ENCODE measurements at places on chromosomes 4 and X.

DNA sequence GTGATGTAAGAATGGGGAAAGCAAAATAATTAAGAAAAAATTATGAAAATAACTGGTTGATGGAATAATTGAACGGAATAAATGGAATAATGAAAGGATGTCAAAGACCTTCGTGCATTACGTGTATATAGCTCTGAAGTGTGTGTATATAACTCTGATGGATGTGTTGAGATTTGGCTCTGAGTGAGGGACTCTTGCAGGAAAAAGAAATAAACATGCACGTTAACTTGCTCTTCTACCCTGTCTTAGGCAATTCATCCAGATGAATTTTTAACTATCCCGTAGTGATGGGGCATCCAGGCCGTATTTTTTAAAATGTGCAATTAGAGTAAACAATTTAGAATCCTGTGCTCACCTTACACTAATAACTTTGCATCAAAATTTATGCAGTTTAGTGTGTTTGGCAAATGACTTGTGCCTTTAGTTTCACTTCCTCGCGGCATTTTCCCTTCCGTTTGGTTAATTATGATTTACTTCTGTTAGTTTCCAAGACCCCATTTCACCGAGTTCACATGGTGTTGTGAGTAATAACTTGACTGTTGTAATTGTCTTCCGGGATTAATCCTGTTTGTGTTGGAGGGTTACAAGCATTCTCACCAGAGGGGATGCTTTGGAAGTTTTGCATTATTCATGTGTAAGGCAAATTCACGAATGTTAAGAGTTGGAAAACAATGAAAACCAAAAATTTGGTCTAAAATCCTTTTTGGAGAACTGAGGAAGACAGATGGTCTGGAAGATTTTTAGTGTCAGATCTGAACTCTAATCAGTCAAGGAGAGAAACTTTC lies 256.5 kb upstream of the FAT1 start:
- DNase-seq, result no peak

- DNase-seq, result no peak
These were observed 674.3 kb upstream of the AMOT start for GRCh38 chrX:113514906-113515305.

GRCh38 chr4:18676526-18676915 lies 655.0 kb upstream of the LCORL start:
- no peak for DNase-seq

DNA sequence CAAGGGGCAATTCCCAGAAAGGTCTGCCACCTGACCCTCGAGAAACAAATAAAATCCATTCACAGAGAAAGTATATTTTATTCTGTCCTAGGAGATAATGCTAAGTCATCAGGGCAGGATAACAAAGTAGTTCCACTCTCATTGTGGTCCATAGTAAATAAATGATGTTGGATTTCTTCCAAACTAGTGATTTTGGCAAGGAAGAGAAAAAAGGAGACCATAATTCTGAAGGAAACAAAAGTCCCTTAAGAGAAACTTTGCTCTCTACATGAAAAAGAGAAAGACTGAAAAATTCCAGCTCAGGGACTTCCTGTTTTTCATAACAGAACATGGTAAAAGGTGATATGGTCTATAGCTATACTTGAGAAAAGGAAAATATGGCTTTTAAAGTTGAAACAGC lies 71.5 kb upstream of the DDX60 start:
- DNase-seq, result no peak

DNA sequence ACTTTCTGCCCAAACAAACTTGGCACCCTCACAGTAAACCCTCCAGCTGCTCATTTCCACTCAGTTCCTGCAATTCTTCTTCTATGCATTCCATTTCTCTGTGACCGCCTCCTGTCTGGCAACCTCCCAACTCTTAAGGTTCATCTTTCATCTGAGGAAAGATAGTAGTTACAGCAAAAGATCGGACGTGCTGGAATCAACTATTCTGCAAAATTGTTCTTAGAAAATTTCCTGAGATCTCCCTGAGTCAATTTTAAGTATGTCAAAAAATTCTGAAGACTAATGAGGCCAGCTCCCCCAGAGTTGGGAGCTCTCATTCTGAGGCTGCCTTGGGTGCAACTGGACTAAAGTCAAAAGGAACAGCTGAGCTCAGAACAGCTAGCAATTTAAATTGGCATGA lies 1026.0 kb downstream of the ADGRL3 start:
- DNase-seq, result no peak

- no peak for DNase-seq
These were observed 47.9 kb upstream of the TSPAN5 start for GRCh38 chr4:98706200-98706813.

GRCh38 chrX:68685685-68686084 lies 38.2 kb downstream of the STARD8 start:
- DNase-seq, result no peak

- no peak for DNase-seq
These were observed 34.7 kb upstream of the LHFPL1 start for GRCh38 chrX:112714357-112714918.

DNA sequence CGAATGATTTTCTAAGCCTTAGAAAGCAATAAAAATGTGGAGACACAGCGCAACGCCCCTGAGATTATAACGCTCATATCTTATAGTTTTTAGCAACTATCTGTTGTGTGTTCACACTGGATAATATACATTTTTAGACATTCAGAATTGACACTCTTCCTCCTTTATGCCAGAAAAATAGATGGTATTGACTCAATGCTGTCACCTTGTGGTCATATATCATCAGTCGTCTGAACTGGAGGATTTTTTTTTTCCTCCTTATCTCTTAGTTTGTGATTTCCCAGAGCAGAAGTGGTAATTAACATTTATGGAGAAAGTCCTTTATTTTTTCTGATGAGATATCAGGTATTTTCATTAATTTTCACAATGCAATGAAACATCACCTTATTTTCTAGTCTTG lies 759.6 kb downstream of the RAB28 start:
- no peak for DNase-seq

DNA sequence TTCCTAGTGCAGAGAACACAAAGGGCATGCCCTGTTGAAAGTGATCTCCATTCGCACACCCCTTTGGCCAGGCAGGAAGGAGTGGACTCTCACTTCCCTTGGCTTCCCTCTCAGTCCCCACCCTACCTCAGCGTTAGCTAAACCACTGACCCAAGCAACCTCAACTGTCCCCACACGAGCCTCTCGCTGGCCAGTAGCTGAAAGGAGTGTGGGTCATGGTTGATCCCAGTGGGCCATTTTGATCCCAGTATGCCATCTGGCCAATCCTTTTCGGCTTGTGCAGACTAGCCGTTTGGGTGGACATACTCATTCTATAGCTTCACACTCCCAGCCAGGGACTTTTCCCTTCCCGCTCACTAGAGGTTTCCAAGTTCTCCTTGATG lies 24.4 kb upstream of the BCORL1 start:
- DNase-seq, result no peak

- no peak for DNase-seq
These were observed 40.7 kb upstream of the ASMTL start for GRCh38 chrX:1493412-1493811.

GRCh38 chr4:128722911-128723310 lies 86.6 kb upstream of the JADE1 start:
- DNase-seq, result no peak

DNA sequence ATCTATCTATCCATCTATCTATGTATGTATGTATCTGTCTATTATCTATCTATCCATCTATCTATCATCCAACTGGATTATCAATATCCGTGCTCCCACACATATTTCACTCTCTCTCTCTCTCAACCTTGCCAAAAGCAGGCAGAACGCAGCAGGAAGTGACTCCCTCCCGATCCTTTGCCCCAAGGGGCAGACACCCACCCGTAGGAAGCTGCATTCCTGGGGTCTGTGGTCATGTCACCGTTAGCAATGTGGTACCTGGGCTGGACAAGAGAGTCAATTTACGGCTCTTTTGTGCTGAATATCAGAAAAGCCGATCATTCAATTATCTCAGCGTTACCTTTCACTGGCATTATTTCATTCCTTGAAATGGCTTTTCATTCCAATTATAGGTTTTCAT lies 119.6 kb upstream of the PPP2R3B start:
- DNase-seq, result no peak

DNA sequence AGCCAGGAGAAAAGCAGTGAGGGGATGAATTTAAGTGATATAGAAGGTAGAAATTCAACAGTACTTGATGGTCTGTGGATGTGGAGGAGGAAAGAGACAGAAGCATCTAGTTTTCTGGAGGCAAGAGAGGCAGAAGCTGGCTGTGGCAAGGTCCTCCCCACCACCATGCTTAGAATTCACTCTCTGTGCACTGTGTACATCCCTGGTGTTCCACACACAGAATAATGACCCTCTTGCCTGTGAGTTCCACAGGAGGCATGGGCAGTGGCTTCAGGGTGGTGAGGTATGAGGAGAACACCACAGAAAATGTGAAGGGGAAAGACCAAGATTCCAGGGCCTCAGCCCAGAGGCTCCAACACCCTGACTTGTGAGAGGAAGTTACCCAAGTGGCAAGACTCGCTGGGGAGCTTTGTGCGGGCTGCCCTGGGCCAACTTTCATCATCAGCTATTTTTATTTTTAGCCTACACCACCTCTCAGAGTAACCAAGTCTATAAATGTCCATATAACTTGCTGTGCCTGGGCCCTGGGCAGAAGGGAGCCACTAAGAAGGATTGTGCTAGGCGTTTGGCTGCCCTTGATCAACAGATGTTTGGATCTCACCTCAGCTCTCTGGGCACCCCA lies 7.8 kb upstream of the INTS6L start:
- DNase-seq, result no peak

GRCh38 chr4:55078987-55079386 lies 46.4 kb downstream of the KDR start:
- DNase-seq, result no peak

DNA sequence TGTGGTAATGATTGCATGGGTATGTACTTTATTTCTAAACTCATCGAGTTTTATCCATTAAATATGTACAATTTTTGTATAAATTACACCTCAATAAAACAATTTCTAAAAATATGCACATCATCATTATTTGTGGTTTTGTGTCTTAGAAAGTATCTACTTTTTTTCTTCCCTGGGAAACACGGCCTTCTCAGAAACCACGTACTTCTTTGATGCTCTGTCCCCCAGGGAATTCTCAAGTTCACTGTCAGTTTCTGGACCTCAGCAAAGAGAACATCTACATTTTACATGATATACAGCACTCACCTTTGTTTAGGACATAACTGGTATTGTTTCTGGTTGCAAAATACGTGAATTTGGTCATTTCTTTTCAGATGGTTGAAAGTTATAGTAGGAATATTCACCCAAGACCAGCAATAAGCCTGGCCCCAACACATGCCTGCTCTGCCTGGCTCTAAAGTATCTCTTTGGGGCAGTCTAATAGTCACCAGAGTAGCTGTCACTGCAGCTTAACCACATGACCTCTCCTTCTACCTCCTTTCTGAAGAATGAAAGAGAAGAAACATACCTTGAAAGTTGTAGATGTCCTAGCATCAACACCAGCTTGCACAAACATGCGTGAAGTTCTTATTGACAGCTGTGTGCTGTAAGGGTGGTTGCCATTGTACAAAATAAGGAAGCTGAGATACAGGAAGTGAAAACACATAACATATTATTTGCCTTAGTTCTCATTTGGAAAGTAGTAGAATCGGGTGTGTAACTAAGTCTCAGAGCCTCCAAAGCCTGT lies 48.4 kb upstream of the SPANXN4 start:
- DNase-seq, result no peak

- DNase-seq, result no peak
These were observed 431.6 kb downstream of the IDS start for GRCh38 chrX:149073479-149073878.

GRCh38 chrX:19554786-19555185 lies 39.5 kb upstream of the MAP3K15 start:
- no peak for DNase-seq

DNA sequence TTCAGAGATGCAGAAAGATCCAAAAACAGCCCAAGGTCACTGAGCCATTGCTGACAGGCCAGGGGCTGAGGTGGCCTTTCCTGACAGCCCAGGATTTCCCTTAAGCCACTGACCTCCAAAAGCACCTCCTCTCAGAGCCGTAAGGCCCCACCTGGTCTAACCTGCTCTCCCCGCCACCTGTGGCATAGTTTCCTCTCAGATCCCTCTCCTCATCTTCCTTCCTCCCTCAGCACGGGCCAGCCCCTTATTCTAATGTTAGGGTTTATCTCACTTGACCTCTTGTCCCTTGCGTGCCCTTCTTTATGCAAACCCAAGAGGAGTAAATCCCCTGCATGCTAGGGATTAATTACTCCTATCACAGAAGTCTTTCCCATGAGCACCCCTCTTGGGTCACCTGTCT lies 113.0 kb downstream of the RBM47 start:
- DNase-seq, result no peak

DNA sequence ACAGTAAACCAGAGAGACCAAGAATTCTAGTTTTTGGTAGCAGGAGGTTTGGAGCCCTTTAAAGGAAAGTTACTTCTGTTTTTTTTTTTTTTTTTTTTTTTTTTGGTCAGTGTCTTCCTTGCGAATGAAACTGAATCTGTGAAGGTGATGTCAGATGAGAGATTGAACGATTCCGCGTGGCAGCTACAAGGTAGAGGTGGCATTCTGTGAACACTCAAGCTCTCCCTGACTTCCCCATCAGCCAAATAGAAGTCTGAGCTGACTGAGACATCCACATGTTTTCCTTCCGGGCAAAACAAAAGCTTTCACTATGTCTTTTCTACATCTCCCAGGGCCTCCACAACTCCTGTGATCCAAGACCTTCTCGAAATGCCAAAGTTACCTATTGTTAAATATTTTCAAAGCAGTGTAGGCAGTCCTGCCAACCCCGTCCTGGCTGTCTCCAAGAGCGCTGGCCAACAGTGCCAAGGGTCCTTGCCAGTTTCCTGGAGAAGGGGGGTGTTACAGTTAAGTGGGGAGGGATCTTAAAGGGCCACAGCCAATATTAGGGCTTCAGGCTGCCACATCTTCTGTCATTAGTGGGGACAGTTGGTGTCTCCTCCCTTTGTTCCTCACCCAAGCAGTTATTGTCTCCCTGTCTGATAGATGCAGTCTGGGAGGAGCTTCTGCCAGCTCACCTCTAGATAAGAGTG lies 102.9 kb upstream of the SLC34A2 start:
- no peak for DNase-seq

DNA sequence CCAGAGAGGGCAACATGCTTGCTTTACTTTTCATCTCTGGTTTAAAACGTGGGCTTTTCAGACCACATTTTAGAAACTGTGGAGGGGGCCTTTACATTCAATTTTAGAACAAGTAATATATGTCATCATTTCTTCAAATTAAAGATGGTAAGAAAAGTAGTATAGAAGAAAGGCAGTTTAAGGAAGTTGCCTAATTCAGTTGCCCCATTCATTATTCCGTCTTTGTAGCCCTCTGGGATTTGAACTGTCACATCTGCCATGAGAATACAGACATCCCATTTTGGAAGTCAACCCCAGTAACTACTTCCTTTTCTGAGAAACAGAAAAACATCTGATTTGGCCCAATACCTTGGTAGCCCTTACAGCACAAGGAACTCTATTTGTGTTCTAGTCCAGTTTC lies 61.2 kb downstream of the PASD1 start:
- no peak for DNase-seq

DNA sequence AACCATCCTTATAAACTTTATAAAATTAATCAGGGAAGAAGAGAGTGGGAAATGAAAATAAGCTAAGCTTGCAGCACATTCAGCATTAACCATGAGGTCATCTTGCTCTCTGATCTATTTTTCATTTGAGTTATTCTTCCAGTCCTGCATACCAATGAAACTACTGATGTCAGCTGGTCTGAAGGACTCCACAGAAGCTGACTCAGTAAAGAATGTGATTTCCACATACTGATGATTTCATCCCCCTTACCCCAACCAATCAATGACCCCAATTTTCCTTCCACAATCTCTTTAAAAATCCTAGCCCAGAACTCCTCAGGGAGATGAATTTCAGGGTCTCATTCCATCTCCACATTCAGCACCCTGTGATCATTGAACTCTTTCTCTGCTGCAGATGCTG lies 18.8 kb upstream of the DSPP start:
- no peak for DNase-seq

Measured in activated T-cell treated with anti-CD3 and anti-CD28 coated beads, Interleukin-2, amount 50 U/mL, for 4 hours (primary cell).